ENCODE measurements at places on chromosomes 2 and 18. TPM values are rescaled to one million over a fixed set of nuclear protein-coding genes. Genes with fewer than 3 reads are reported as not detected.

DNA sequence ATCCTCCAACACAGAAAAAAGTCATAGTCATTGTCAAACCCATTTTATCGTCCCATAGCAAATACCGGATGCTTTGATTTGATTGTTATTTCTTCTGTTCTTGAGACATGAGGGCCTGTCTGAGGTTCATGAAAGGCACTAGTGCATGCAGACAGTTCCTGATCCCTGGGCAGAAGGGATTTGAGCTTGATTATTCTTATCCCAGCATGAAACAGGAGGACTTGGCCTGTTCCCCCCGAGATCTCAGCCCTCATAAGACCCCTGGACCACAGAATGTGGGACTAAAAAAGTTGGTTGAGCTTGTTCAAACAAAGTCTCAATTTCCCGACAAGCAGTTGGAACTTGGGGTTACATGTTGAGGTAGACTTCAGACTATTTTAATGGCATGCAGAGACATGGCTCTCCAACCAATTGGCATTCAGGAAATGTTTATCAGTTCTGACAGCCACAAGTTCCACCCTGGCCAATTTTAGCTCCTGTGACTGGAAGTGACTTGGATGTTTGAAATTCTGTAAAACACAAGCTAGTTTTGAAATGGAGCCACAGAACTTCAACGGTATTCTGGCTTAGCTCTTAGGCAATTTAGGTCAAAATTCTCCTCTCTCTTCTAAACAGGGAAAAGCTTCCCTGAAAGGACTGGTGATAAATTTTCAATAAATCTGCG, 366.9 kb upstream of the SLC14A2 start:
- no peaks in the 10 kb centered on the region for H3K27me3 ChIP-seq
- H3K27ac ChIP-seq, result peak overlapping the region; percentile 77
- DNase-seq, result peak; percentile 83
- no peak overlapping the region for H3K4me3 ChIP-seq

GRCh38 chr2:162067596-162067995, 6.4 kb downstream of the DPP4 start:
- H3K27ac ChIP-seq, result no peak overlapping the region
- no peaks in the 10 kb centered on the region for H3K27me3 ChIP-seq
- no peaks in the 10 kb centered on the region for H3K4me1 ChIP-seq
- H3K4me3 ChIP-seq, result no peak overlapping the region
- DNase-seq, result no peak

- no peaks in the 10 kb centered on the region for H3K36me3 ChIP-seq
- H3K27ac ChIP-seq, result no peak overlapping the region
- H3K4me1 ChIP-seq, result no peaks in the 10 kb centered on the region
- H3K4me3 ChIP-seq, result no peak overlapping the region
- H3K27me3 ChIP-seq, result no peaks in the 10 kb centered on the region
Measured at GRCh38 chr18:21281603-21282002, 39.6 kb downstream of the GREB1L start.

DNA sequence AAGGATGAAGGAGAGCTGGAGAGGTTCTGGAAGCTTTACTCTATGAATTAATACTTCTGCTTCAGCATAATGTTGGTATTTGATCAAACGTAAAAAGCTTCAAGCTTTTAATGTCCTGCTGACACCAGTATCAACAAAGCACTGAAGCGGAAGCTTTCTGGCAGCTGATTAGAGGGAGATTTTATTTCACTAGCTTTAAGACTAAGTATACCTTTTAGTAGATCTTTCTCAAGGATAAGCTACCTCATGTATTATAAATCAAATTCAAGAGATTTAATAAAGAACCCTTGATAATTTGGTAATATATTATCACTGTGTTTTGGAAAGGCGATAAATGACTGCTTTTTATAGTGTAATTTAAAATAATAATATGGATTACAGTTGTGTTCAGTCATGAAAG, 128.0 kb upstream of the CD302 start:
- H3K36me3 ChIP-seq, result no peaks in the 10 kb centered on the region
- DNase-seq, result no peak
- H3K4me3 ChIP-seq, result no peak overlapping the region
- peaks cover 4% of the 10 kb centered on the region for H3K27me3 ChIP-seq
- H3K4me1 ChIP-seq, result no peaks in the 10 kb centered on the region
- H3K27ac ChIP-seq, result no peak overlapping the region

DNA sequence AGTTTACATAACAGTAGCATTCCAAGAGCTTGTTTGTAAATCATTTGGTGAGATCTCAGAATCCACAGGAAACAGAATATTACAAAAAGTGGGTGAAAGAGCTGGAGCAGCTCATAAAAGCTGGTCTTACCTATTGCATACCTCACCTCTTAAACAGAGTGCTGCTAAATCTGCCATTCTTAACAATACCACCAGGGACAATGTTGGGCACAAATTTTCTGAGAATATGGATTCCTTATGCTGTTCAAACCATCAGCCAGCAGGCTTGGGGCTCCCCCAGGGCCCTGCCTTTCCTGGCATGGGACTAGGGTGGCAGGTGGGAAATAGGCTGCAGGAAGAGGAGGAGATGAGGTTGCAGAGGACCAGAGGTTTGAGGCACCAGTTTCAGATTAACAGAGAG, 55.6 kb downstream of the TGFA start:
- H3K4me1 ChIP-seq, result no peaks in the 10 kb centered on the region
- no peak overlapping the region for H3K27ac ChIP-seq
- peaks cover 2% of the 10 kb centered on the region for H3K27me3 ChIP-seq
- no peaks in the 10 kb centered on the region for H3K36me3 ChIP-seq
- DNase-seq, result no peak

The SLC25A12 gene
- total RNA-seq, result 16.9 TPM

The PSMA8 gene
- total RNA-seq, result not detected

DNA sequence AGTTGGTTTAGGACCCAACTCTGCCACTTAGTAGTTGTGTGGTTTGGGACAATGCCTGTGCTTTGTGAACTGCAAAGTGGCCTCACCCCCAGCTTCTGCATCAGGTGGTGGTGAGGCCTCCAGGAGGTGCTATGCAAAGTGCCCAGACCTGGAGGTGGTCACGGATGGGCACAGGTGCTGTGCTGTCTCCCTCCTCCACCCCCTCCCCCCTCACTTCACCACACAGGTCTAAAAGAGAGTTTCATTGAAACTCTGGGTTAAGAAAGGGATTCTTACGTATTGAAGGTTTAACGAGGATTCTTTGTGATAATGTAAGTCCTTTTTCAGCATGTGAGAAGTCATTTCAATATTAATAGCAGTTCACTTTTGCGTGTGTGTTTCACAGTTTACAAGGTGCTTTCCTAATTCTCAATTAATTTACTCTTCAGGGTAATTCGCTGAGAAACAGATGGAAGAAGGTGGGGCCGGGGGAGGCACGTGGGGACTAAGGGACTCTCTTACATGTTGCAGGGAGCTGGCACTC, 369.9 kb downstream of the LPIN1 start:
- no peak for DNase-seq
- no peak overlapping the region for H3K4me3 ChIP-seq
- no peaks in the 10 kb centered on the region for H3K36me3 ChIP-seq
- H3K27me3 ChIP-seq, result no peaks in the 10 kb centered on the region
- H3K4me1 ChIP-seq, result peaks cover 8% of the 10 kb centered on the region
- H3K27ac ChIP-seq, result no peak overlapping the region

DNA sequence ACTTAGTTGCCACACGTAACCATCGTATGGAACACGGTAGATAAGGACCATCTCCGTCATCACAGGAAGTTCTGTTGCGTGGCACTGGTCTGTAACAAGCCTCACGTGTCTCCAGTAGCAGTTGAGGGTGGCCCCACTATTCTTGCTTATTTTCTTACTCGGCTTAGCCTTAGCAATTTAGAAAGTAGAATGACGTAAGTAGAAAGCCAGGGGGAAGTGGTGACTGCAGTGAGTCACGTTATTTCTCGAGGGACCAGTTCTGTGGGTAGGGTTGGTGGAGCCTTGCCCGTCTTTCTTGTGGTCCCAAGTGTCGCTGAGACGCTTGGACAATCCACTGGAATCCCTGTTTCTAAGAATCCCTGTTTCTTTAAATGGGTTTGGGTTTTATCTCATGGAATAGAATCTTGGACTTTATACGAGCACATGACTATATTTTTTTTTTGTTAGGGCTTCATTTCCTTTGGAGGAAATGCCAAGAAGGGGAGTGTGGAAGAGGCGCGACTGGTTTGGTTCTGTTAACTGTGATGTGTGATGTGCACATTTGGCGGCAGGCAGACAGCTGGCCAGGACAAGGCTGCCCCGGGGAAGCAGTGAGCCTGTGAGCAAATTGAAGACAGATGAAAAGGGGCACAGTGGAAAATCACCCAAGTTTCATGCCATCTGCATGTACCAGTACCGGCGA, 96.2 kb downstream of the CABLES1 start:
- no peaks in the 10 kb centered on the region for H3K27me3 ChIP-seq
- H3K36me3 ChIP-seq, result peaks cover 1% of the 10 kb centered on the region
- H3K27ac ChIP-seq, result peak overlapping the region; percentile 38
- peaks cover 25% of the 10 kb centered on the region for H3K4me1 ChIP-seq
- H3K4me3 ChIP-seq, result no peak overlapping the region

DNA sequence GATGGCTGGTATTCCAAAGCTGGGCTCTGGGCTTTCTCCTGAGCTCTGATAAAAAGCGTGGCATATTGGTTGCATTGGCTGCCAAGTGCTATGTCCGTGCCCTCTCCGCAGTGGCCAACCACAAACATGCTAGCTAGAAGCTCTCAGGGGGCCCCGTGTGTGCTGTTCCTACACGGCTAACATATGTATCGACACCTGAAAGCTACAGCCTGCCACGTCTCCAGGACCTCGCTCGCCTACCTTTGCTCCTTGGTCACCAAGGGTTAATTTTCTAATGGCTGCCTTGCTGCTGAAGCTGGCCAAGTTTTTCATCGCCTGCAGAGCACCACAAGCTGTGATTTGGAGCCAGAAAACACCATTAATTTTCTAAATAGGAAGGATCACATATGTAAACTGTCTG, 888.4 kb downstream of the BCL11A start:
- no peaks in the 10 kb centered on the region for H3K36me3 ChIP-seq
- no peak overlapping the region for H3K27ac ChIP-seq
- H3K27me3 ChIP-seq, result no peaks in the 10 kb centered on the region
- no peak for DNase-seq
- no peak overlapping the region for H3K4me3 ChIP-seq

The NR4A2 gene
- 0.17 TPM for total RNA-seq

The ARL5A gene
- 32.9 TPM for total RNA-seq

GRCh38 chr2:101720732-101721131, 23.2 kb downstream of the MAP4K4 start:
- peak; percentile 30 for DNase-seq
- no peak overlapping the region for H3K4me3 ChIP-seq
- no peak overlapping the region for H3K27ac ChIP-seq
- peaks cover 25% of the 10 kb centered on the region for H3K4me1 ChIP-seq
- H3K36me3 ChIP-seq, result no peaks in the 10 kb centered on the region

DNA sequence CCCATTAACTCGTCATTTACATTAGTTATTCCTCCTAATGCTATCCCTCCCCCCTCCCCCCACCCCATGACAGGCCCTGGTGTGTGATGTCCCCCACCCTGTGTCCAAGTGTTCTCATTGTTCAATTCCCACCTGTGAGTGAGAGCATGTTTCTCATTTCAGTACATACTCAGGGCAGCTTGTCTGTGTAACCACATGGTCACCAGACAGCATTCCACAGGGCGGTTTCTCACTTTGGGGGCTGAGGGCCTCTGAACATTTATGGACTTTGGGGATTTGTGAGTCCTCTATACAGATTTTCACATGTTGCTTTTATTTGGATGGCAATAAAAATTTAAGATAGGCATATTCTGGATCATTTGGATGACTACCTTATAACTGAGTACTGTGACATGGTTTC, 84.0 kb downstream of the LYPD6B start:
- no peaks in the 10 kb centered on the region for H3K27me3 ChIP-seq
- no peak overlapping the region for H3K27ac ChIP-seq
- no peak overlapping the region for H3K4me3 ChIP-seq
- H3K36me3 ChIP-seq, result no peaks in the 10 kb centered on the region
- no peaks in the 10 kb centered on the region for H3K4me1 ChIP-seq

The ACMSD gene
- total RNA-seq, result not detected

The BCS1L gene
- total RNA-seq, result 38.3 TPM

The DGKD gene
- total RNA-seq, result 9.9 TPM

The HDAC4 gene
- 12.1 TPM for total RNA-seq

Data from fibroblast of lung (primary cell).